ENCODE measurements at places on chromosomes 11 and 22.

DNA sequence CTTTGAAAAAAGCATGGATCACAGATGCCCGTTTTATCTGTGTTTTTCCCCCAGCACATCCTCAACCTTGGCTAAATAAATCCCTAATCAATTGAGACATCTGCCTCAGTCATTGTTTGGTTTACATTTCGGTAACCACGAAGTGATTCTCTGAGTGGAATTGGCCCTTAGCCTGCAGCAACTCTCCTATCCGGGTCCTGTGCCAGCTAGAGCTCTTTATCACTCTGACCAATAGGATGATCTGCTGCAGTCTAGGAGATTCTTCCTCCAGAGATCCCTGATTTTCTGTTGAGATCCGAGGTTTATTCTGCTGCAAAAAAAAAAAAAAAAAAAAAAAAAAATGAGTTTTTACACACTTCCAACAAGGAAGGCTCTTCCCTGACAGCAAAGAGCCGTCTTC lies 137.3 kb downstream of the KCNA4 start:
- DNase-seq: no peak

DNA sequence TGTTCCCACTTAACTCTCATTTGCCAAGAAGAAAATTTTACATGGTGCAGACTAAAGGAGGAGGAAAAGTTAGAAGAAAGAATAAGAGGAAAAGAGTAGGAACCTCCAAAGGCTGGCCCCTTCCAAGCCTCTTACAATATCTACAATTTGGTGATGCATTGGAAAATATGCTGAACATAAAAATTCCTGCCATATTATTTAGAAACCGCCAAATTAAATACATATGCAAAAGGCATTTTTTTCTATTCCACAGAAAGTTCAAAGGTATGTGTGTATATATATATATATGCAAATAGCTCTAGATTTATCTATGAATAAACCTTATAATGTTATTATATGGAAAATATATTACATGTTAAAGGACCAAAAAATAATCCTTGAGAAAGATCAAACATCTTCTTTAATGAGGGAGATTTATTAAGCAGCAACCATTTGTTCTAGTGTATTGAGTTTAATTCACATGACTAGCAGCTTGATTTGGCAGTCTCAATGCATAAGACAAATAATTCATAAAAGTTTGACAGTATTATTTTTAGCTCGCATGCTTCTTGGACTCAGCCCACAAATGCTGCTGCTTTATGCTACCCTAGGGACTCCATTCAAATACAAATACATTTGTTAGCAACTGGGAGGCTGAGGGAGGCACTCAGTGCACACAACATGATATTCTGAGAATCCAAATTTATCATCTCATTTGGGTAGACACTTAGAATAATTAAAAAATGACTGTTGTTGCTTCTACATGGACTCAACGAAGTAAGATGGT lies 184.9 kb downstream of the SBF2 start:
- DNase-seq: peak; percentile 89

DNA sequence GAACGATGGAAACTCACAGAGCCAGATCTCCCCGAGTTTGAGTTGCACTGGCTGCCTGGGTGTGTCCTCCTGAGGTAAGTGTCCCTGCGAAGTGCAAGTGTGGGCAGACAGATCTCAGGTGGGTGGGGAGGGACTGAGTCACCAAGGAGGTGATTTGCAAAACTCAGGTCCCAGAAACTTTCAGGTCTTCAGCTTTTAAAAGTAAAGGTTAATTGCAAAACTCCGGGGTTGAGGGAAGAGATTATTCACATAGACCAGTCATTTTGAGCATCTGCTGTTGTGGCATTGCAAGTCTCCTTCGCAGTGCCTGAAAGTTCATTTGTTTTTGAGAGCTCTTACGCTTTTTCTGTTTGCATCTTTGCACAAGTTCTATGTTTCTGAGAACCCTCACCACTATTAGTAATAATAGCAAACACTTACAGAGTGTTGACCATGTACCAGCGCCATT lies 7.1 kb downstream of the CD44 start:
- no peak for DNase-seq

- peak; percentile 63 for DNase-seq
These were observed 62.4 kb downstream of the BRD1 start for GRCh38 chr22:49765091-49765771.

- no peak for DNase-seq
These were observed 74.3 kb downstream of the DHCR7 start for GRCh38 chr11:71373791-71374454.

DNA sequence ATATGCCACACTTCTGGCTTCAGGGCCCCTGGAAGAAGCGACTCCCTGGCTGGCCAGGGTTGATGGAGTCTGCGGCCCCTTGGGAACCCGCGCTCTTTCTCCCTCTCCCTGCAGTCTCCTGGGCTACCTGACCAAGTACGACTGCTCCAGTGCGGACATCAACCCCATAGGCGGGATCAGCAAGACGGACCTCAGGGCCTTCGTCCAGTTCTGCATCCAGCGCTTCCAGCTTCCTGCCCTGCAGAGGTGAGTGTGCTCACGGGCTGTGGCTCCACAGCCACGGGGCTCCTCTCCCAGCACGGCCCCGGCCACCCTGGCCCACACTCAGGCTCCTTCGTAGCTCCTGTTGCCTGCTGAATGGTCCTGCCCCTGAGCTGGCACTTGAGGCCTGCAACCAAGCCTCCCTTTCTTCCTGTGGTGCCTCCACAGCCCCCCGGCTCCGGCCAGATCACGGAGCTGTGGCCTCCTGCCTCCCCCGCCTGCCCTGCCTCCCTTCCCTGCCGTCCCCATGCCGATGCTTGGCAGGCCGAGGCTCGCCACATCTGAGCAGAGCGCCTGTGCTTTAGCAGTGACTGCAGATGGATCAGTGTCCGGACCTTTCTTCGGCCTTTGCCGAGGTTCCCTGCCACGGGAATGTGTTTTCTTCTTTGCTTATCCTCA lies 36.2 kb upstream of the KRTAP5-7 start:
- DNase-seq: no peak

GRCh38 chr11:1351278-1351937 lies 38.3 kb upstream of the BRSK2 start:
- no peak for DNase-seq

DNA sequence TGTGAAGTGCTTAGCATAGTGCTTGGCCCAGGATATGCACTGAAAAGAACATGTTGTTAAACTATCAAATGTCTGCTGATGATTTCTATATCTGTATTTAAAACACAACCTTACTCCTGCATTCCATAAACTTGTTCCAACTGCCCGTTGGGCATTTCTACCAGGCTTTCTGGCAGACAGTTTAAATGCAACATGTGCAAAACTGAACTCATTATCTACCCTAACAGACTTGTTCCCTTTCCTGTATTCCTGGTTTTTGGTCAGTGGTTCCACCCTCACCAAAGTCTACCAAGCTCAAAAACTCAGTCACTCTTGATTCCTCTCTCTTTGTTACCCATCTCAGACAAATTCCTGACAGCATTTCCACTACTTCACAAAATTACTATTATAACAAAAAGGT lies 6.5 kb upstream of the RAB38 start:
- DNase-seq: no peak

DNA sequence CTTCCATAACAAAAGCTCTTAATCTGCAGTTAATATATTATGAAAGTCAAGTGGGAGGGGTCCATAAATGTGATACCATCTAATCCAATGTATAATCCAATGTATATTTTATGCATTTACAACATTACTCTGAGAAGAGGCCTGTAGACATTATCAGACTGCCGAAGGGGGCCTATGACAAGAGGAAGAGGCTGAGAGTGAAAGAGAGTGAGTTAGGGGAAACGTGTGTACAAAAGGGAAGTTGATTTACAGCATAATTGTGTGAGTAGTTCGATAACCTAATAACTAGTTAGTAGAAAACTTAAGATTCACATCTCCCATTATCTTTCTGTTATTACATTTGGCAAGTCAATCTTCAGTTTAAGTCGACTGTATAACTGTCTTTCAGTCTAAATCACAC lies 86.6 kb downstream of the DDX10 start:
- DNase-seq: peak; percentile 23

GRCh38 chr11:103024086-103024485 lies 67.9 kb downstream of the DCUN1D5 start:
- DNase-seq: no peak

DNA sequence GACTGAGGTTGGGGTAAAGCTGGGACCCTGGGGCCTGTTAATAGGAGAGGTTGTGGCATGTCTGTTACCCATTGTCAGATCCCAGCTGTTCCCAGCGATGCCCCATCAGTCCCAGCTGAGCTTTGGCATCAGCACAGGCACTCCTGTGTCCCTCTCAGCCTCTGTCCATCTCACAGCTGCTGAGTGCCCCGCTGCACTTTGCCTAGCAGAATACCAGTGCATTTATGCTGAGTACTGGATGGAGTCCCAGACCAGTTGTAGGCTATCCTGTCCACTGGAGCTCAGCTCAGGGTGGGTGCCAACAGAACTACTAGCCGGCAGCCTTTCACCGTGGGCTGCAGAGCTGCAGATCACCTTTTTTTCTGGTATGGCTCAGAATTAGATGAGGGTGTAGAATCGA lies 9.9 kb downstream of the FXYD6 start:
- peak; percentile 24 for DNase-seq

Measured in NCI-H69 (cell line).